Uterine smooth muscle cell (primary cell): ENCODE measurements at places on chromosomes 12 and 14. TPM values are rescaled to one million over a fixed set of nuclear protein-coding genes. Genes with fewer than 3 reads are reported as not detected.

KRT73 gene
- total RNA-seq, result not detected in 2 replicates

RPGRIP1 gene
- under 0.01 TPM in 1 of 2 replicates, not detected in the other for total RNA-seq

CDK4 gene
- 177 and 190 TPM in 2 replicates for total RNA-seq

DBX2 gene
- total RNA-seq, result not detected in 2 replicates

KCNC2 gene
- 0.50 TPM in 1 of 2 replicates, not detected in the other for total RNA-seq

KIF26A gene
- total RNA-seq, result 1.3 and 1.5 TPM in 2 replicates

GARIN6 gene
- total RNA-seq, result not detected in 2 replicates

SLCO1B3 gene
- total RNA-seq, result not detected in 2 replicates

RGS6 gene
- not detected in 2 replicates for total RNA-seq

VSX2 gene
- total RNA-seq, result not detected in 2 replicates
